Stimulated activated CD8-positive, alpha-beta memory T cell treated with anti-CD3 and anti-CD28 coated beads, Interleukin-4, amount 100 ng/mL, for 1 hour (primary cell): ENCODE measurements at places on chromosomes 7 and 10.

- DNase-seq: no peak
Observed at GRCh38 chr7:159159731-159160130, 15.1 kb upstream of the VIPR2 start.

DNA sequence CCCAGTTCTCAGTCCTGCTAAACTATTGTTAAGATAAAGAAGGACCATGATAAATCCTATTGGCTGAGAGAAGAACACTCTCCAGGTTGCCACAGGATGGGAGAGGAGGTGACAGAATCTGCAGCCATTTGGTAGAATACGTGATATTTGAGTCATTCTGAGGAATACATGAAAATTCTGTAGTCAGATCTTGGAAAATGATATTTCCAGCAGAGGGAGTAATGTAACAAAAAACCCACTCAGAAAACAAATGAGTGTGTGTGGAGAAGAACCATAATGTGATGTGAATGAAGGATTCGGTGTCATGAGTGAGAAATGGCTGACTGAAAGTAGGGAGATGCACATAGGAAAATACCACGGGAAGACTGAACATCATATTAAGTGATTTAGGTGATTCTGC lies 128.5 kb upstream of the PFKP start:
- no peak for DNase-seq

- DNase-seq: no peak
Observed at GRCh38 chr10:77494327-77494726, 143.3 kb downstream of the KCNMA1 start.

- no peak for DNase-seq
Observed at GRCh38 chr7:110647266-110647665, 443.7 kb upstream of the LRRN3 start.

DNA sequence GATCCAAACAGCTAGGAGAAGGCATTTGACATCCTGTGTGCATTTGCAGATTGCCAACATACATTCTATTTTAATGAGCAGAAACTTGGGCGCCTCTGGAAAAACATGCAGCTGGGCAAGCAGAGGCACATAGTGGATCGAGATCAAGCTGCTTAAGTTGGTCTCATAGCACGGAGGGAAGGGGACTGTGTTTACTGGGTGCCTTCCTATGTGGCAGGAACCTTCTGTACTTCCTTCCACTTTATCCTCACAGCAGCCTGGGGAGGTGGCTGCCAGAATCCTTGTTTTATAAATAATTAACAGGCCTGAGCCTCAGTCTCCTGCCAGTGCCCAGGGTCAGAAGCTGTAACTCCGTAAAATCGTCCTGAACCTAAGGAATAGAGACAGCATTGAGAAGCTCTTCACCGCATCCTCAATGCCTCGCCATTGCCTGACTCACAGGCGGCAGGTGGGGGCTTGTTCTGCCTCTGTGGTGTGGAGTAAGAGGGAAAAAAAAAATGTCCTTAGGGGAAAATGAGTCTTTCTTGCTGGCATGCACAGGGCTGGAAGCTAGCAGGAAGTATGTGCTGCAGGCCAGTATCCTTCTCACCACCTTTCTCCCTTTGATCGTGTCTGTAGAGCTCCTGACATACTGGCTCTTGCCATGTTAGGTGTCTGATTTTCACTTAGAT lies 6.2 kb downstream of the VWA2 start:
- DNase-seq: no peak

DNA sequence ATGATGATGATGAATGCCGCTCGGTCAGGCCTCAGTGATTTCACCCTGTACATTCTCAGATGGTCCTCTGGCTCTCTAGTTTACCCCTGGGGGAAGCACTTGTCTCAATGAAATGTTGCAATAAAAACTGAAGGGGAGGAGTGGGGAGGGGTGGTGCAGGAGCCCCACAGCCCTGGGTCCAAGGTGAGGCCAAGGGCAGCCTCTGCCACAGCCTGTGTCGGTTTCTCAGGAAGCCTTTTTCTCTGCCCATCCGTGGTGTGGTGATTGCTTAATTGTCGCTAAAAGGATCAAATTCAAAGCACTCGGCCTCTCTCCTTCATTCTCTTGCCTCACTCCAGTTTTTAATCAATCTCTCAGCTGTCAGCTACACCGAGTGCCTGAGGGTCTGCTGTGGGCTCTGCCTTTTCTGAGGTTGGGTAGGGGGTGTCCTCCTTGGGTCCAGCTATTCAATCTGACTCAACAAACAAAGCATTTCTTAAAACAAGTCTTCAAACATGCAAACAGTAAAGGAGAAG lies 39.1 kb upstream of the HSPA12A start:
- no peak for DNase-seq

- peak; percentile 16 for DNase-seq
Observed at GRCh38 chr10:128095027-128095752, 31.0 kb downstream of the MKI67 start.

- no peak for DNase-seq
Observed at GRCh38 chr7:18866359-18867036, 250.9 kb downstream of the TWIST1 start.

DNA sequence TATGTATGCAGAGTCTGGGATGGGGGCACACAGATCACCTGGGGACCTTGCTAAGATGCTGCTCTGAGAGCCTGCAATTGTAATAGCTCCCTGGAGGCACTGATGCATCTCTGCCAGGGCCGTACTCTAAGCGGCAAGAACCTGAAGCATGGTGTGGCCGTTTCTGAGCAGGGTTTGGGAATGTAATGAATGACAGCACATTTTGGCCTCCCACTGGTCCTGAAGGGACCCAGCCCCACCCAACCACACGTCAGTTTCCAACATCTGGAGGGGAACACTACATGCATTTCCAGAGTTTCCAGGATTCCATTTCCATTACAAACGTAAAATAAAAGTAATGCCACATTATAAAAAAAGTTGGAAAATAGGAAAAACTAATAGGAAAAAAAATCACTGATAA lies 14.0 kb downstream of the ZCCHC24 start:
- no peak for DNase-seq
